Sciatic nerve (tissue), 2 donors: ENCODE measurements at places on chromosomes 5 and 9. TPM values are rescaled to one million over a fixed set of nuclear protein-coding genes. Genes with fewer than 3 reads are reported as not detected.
A peak's percentile ranks its signal among the peaks of the same experiment; 100 is the strongest.

DNA sequence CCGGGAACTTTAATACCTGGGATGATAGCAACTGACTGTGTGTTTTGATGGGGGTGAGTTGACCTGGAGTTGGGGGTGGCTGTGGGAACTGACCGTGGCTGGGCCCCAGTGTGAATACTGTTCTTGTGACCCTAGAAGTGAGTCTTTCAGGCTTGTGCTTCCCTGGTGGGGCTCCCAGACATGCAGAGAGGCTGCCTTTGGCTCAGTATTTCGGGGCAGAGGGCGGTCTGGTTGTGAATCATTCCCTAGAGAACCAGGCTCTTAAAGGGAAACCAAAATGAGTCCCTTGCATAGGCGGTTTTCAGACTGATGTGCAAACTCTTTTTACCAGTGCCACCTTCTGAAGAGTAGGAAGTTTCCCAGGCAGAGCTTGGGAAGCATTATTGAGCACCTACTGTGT, 132.1 kb downstream of the MACROH2A1 start:
- DNase-seq = no peak

DNA sequence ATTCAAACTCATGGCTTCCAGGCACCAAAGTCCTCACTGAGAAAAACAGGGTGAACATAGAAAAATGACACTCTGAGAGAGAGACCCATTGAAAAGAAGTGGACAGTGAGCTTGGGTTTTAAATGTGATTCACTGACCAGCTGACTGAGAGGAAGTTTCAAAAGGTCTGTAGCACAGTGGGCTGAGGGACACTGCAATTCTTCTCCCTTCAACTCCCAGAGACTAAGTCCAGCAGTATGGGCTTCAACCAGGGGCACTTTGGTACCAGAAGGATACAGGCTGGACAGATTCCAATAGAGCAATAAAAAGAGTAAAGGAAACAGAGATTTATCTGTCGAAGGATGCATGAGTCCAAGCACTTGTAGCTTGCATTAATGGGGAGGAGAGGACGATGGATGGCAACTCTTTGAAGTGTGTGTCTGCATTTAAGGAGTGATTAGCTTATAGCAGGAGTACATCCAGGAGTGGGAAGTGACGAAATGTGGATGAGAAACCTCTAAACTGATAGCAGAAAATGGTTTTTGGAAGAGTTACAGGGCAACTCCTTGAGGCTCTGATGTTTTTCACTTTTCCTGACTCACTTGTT, 117.0 kb upstream of the ANKRD55 start:
- DNase-seq = no peak

DNA sequence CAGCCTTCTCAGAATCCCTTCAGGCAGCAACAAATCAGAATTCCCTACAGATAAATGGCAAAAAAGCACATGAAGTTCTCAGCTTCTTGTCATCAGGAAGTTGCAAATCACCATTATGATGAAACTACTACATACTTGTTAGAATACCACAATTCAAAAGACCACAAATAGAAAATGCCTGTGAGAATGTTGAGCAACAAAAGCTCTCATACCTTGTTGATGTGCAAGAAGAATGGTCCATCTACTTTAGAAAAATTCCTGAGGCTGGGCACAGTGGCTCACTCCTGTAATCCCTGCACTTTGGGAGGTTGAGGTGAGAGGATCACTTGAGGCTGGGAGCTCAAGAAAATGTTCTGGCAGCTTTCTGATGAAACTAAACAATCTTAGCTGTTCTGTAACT, 278.1 kb downstream of the ICE1 start:
- DNase-seq = no peak

DNA sequence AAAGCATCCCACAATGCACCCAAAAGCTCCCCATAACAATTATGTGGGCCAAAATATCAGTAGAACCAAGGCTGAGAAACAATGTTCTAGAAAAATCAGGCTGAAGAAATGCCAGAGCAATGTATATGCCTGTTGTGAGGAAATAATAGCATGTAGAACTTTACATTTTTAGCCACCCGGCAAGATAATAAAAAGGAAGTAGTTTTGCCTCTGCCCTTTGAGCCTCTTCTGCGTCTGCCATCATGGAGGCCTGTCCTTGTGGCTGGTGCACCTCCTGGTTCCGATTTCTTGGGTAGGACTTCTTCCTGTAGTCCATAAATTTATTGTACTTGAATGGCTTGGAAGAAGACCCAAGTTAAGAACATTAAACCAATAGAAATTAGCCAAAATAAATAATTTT, 38.9 kb upstream of the TNFAIP8 start:
- DNase-seq = no peak

GRCh38 chr5:157187046-157187754, 6.6 kb downstream of the ITK start:
- DNase-seq = no peak

- DNase-seq = no peak
Measured at GRCh38 chr5:10130881-10131280, 118.8 kb downstream of the ATPSCKMT start.

DNA sequence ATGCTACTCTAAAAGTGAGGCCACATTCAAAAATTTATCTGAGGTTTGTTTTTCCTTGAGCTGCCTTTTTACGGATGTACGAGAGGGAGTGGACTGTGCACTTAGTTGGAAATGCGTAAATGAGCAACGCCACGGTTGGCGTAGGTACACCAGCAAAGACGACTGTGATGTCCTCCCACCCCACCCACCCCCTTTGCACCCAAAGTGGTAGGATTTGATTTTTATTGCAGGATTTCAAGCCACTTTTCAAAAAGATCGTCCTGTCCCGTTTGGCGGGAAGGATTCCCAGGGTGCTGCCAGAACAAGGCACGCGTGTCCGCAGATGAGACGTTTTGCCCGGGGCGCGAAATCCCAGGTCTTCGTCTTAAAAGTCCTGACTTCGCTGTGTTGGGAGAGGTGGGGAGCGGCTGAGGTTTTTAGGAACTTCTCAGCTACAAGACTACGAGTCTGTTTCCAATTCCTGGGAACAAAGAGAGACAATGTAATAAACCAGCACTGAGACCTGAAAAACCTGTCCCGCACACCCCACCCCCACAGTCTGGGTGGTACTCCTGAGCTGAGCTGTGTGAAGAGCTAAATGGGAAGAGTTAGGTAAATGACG, 1.0 kb upstream of the TLE1 start:
- DNase-seq = peak; percentile 71

DNA sequence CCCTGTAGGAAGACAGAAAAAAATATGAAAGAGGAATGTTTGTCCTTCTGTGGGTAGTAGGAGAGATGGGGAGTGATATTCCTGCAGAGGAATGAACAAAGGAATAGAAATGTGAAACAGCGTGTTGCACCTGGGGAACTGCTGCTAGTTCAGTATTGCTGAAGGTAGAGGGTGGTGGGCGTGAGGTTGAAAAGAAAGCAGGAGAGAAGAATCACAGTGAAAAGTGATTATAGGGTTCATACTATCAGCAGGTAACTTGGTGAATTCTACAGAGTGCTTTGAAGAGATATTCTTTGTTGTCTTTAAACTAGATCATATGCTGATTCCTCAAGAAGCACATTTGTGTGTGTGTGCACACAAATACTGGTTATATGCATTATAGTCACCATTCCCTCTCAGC, 95.6 kb downstream of the ADGRV1 start:
- no peak for DNase-seq

The ANKDD1B gene
- 3.6 TPM for total RNA-seq

The TPPP gene
- 3.4 TPM for total RNA-seq
